ENCODE measurements at places on chromosomes 2 and 18. TPM values are rescaled to one million over a fixed set of nuclear protein-coding genes. Genes with fewer than 3 reads are reported as not detected.

Gene CAPN14
- total RNA-seq = under 0.01 TPM

Gene AQP12B
- total RNA-seq = not detected

Gene TRIM43
- not detected for total RNA-seq

Gene MAL
- total RNA-seq = not detected

Gene ACADL
- 0.37 TPM for total RNA-seq

Gene BOLL
- total RNA-seq = not detected

Gene RNU2-63P
- 325 TPM for total RNA-seq

Gene EGR4
- not detected for total RNA-seq

Gene OTOF
- total RNA-seq = 0.14 TPM

Gene KCNJ3
- not detected for total RNA-seq

Gene TTR
- total RNA-seq = not detected

Gene NLRC4
- total RNA-seq = not detected

Gene RTP5
- not detected for total RNA-seq

Gene CNDP1
- total RNA-seq = not detected

Gene FTCDNL1
- 1.00 TPM for total RNA-seq

Gene STON1
- 27.3 TPM for total RNA-seq

Gene INPP5D
- total RNA-seq = 0.46 TPM

Gene POTEJ
- not detected for total RNA-seq

Gene SYT4
- not detected for total RNA-seq

Gene TAF4B
- 1.9 TPM for total RNA-seq

Gene CRYGD
- total RNA-seq = not detected

Gene GPC1
- 52.1 TPM for total RNA-seq

Gene ALPG
- total RNA-seq = not detected

Gene EFR3B
- 1.4 TPM for total RNA-seq

Gene TNFRSF11A
- total RNA-seq = 0.09 TPM

Gene PLA2R1
- 10.0 TPM for total RNA-seq

Gene CDK5R2
- total RNA-seq = not detected

Gene SERPINB4
- 0.14 TPM for total RNA-seq

Gene TLK1
- total RNA-seq = 24.6 TPM

Gene TEKT4
- total RNA-seq = not detected

Gene TRABD2A
- 6.4 TPM for total RNA-seq

Gene ALPI
- not detected for total RNA-seq

Gene DLX1
- total RNA-seq = not detected

Gene IL18RAP
- not detected for total RNA-seq

Gene RABL2A
- 7.7 TPM for total RNA-seq

Gene HOXD10
- 0.18 TPM for total RNA-seq

Gene MARCO
- total RNA-seq = not detected

Gene BOLA3
- 21.0 TPM for total RNA-seq

Gene SLC11A1
- 0.14 TPM for total RNA-seq

All from smooth muscle cell of bladder (primary cell).